ENCODE measurements at places on chromosomes 7 and 10. TPM values are rescaled to one million over a fixed set of nuclear protein-coding genes. Genes with fewer than 3 reads are reported as not detected.

Gene SFTPA1
- polyA plus RNA-seq = not detected

Gene ELMO1
- 53.1 TPM for polyA plus RNA-seq

Gene DLX6
- not detected for polyA plus RNA-seq

Gene SRGN
- 1,143 TPM for polyA plus RNA-seq

Gene TRPV6
- polyA plus RNA-seq = not detected

Gene MSMB
- polyA plus RNA-seq = not detected

Gene SDK1
- polyA plus RNA-seq = not detected

DNA sequence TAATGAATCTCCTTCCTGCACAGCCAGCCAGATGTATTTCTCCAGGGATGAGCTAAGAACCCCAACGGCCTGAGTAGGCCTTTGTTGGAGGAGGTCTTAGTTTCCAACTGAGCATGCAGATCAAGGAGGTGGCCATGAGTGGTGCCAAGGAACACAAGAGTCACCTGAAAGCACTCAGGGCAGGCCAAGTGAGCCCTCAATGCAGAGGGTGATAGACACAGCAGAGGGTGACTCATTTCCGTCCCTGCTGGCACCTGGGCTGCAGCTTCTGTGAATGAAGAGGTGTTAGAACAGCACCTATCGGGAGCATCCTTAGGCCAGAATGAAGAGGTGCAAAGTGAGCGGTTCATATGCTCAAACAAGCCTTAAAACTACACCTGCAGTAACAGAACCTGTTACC, 211.8 kb downstream of the FRMD4A start:
- DNase-seq = no peak
- no peaks in the 10 kb centered on the region for H3K4me1 ChIP-seq
- H3K27me3 ChIP-seq = no peaks in the 10 kb centered on the region

DNA sequence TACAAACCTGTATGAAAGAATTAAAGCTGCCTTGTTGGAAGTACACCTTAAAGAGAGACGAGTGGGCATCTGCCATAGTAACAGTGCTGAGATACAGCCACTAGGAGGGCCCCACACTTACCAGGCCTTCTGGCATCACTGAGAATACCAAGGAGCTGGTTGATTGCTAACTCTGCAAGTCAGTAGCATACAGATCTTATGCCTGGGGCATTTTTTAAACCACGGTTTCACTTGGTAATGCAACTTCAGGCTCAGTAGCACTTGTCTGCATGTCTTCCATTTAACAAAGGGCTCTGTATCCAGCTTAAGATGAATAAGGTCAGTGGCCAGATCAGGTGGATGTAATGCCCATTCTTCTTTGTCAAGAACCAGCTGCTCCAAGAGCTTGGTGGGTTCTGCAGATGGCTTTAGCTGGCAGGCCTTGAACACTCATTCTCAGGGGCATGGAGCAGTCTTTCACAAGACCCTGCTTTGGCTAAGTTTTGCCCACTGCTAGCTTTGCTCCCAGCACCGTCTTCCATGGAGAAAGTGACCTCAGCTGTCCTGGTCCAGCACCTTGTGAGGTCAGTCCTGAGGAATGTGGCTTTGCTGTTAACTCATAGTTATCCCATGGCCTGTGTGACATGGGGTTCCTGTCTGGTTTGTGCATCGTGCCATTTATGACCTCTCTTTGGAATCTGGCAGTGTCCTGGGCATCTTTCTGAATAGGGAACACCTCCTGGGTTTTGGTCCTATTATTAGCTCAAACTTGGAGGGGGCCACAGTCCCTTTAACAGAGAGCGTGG, 68.1 kb downstream of the BMPER start:
- no peak overlapping the region for H3K4me3 ChIP-seq
- no peak for DNase-seq
- no peaks in the 10 kb centered on the region for H3K36me3 ChIP-seq

- DNase-seq = no peak
- H3K27ac ChIP-seq = no peak overlapping the region
- H3K4me1 ChIP-seq = no peaks in the 10 kb centered on the region
- H3K36me3 ChIP-seq = no peaks in the 10 kb centered on the region
- no peak overlapping the region for H3K4me3 ChIP-seq
Observed at GRCh38 chr7:123641901-123642300, 13.8 kb upstream of the LMOD2 start.

DNA sequence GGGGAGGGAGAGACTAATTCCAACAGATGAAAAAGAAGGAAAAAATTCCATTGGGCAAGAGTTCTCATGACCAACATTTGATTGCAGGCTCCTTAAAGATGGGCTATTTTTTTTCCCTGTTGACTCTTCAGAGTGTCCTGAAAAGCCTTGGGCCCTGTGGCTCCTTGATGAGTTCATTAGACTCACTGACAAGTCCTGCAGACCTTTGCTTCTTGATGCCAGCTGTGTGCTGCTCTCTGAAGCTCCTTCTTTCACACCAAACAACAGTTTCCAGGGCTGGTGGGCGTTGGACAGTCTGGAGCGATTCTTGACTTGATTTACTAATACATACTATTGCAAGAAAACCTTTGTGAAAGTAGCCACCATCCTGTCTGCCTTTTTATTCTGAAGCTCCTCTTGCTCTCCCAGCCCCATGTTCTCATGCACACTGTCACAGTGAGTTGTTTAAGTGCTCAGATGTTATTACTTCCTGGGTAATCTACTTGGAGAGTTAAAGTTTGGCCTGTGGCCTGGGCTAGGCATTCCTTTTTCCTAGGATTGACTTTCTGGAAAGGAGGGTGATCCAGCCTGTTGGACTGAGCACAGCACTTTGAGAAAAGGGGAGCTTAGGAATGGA, 250.3 kb downstream of the PTEN start:
- H3K4me1 ChIP-seq = peaks cover 15% of the 10 kb centered on the region
- no peaks in the 10 kb centered on the region for H3K36me3 ChIP-seq
- peaks cover 2% of the 10 kb centered on the region for H3K27me3 ChIP-seq
- H3K27ac ChIP-seq = peak overlapping the region; percentile 21
- DNase-seq = no peak
- no peak overlapping the region for H3K4me3 ChIP-seq

DNA sequence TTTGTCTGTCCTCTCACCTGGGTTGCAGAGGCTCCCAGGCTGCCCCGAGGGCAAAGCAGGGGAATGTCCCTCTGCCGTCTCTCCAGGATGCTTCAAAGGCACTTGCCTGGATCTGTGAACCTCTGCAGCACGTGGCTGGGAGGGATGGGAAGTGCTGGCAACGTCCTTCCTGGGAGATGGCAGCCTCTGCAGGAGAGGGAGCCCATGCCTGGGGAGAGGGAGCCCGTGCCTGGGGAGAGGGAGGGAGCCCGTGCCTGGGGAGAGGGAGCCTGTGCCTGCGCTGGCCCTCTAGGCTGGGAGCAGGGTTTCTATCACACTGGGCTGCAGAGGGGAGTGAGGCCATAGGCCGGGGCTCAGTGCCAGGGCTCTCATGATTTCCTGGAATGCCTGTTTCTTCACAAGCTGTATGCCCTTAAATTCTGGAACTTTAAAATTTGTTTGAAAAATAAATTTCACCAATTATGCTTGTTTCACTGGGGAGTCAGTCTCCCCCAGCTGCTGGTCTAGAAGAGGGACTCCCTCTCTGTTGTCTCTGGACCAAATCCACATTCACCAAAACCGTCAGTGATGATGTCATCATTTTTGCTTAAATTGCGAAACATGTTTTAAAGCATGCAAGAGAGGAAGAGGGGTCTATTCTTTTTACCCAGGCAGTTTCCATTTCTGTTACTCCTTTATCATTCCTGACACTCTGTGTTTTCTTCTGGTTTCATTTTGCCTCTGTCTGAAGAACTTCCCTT, 135.7 kb downstream of the DNAJB6 start:
- no peak for DNase-seq
- peaks cover 4% of the 10 kb centered on the region for H3K36me3 ChIP-seq
- peaks cover 3% of the 10 kb centered on the region for H3K27me3 ChIP-seq

GRCh38 chr10:75718991-75719390, 287.6 kb downstream of the LRMDA start:
- no peak overlapping the region for H3K4me3 ChIP-seq
- no peaks in the 10 kb centered on the region for H3K36me3 ChIP-seq
- no peak overlapping the region for H3K27ac ChIP-seq

- no peak overlapping the region for H3K27ac ChIP-seq
- DNase-seq = no peak
- H3K4me3 ChIP-seq = no peak overlapping the region
Observed at GRCh38 chr7:75532639-75533038, 40.5 kb downstream of the SPDYE5 start.

DNA sequence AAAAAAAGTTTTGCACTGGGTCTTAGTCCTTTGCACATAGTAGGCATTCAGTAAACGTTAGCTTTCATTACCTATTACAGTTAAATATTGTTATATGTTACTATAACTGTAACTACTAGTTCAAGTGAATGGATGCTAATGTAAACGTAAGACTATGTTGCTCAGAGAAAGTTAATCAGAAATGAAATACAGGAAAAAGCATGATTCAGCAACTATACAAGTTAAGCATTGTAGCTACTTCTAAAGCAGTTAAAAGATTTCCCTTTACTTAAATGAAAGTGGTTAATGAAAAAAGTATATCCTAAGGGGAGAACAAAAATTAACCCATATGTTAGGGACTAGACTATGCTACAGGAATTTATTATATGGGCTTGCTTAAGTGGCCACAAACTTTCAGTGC, 121.2 kb downstream of the SKAP2 start:
- H3K4me1 ChIP-seq = peaks cover 7% of the 10 kb centered on the region
- no peaks in the 10 kb centered on the region for H3K27me3 ChIP-seq
- H3K4me3 ChIP-seq = no peak overlapping the region
- no peak for DNase-seq

- H3K27ac ChIP-seq = peak overlapping the region; percentile 99
- peaks cover 45% of the 10 kb centered on the region for H3K27me3 ChIP-seq
- peak overlapping the region; percentile 93 for H3K4me3 ChIP-seq
- H3K4me1 ChIP-seq = peaks cover 85% of the 10 kb centered on the region
- peak; percentile 92 for DNase-seq
Observed at GRCh38 chr10:69089638-69090599, 2.0 kb downstream of the SRGN start.

DNA sequence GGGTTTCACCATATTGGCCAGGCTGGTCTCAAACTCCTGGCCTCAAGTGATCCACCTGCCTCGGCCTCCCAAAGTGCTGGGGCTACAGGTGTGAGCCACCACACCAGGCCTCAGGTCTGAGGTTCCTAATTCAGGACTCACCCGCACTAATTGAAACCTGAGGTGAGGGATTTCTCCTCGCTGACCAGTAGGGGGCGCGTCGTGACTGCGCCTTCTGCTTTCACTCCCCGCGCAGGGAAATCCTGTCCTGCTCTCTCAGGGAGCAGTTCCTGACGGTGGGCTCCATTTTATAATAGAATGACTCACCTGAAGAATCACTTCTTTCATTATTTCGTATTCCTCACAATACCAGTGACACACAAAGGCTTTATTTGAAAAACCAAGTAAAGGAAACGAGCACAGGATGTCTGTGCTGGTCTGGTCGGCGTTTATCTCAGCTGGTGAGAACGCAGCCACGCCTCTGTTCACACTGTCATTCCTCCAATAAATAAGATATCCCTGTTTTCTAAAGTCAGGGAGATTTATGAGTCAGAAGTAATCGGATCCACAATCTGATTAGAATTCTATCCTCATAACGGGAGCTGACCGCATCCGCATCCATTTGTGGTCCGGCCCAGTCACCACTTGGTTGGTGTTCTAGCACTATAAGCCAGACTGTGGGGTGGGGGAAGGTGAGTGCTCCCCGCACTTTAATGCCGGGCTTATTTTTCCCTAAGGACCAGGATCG, 35.4 kb downstream of the BAG3 start:
- no peaks in the 10 kb centered on the region for H3K36me3 ChIP-seq
- peak; percentile 71 for DNase-seq
- peak overlapping the region; percentile 74 for H3K27ac ChIP-seq
- peaks cover 34% of the 10 kb centered on the region for H3K4me1 ChIP-seq
- peak overlapping the region; percentile 83 for H3K4me3 ChIP-seq
- H3K27me3 ChIP-seq = peaks cover 1% of the 10 kb centered on the region

- peaks cover 3% of the 10 kb centered on the region for H3K27me3 ChIP-seq
- H3K4me3 ChIP-seq = no peak overlapping the region
- no peak overlapping the region for H3K27ac ChIP-seq
- no peak for DNase-seq
- peaks cover 40% of the 10 kb centered on the region for H3K36me3 ChIP-seq
Observed at GRCh38 chr7:2965301-2965700, 78.4 kb downstream of the CARD11 start.

- H3K27ac ChIP-seq = no peak overlapping the region
- H3K36me3 ChIP-seq = no peaks in the 10 kb centered on the region
- H3K27me3 ChIP-seq = no peaks in the 10 kb centered on the region
- H3K4me3 ChIP-seq = no peak overlapping the region
- DNase-seq = no peak
- no peaks in the 10 kb centered on the region for H3K4me1 ChIP-seq
Observed at GRCh38 chr7:97418312-97418711, 300.8 kb downstream of the SDHAF3 start.

DNA sequence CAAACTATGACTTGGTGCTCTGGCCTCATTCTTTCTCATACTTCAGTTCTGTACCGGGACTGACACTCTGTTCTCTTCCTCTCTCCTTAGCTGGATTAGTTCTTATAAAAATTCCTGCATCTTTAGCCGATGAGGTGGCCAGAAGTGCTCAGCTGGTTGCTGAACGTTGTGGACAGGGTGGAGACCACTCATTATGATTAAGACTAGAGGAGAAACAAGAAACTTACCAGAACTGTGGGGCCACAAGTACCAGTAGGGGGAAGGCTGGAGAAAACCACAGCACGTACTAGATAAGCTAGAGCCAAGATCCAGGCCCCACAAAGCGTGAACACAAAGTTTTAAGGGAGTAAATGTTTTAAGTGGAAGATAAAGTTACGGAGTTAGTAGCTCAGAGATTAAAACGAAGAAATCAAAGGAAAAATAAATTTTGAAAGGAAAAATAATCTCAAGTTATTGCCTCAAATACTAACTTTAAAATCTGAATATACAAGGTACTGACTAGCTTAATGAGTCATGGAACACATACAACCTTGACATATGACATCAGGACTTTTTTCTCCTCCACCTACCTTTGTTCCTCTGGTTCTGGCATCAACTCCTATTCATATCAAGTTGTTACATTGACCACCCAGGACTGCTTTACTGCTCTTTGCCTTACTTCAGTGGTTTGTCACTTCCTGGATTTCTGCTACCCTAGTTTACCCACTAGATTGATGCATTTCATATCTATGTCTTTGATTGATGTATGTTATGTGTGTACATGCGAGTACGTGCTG, 469.0 kb downstream of the TFEC start:
- H3K36me3 ChIP-seq = no peaks in the 10 kb centered on the region
- peaks cover 4% of the 10 kb centered on the region for H3K27me3 ChIP-seq
- DNase-seq = no peak
- no peak overlapping the region for H3K4me3 ChIP-seq
- H3K4me1 ChIP-seq = no peaks in the 10 kb centered on the region

DNA sequence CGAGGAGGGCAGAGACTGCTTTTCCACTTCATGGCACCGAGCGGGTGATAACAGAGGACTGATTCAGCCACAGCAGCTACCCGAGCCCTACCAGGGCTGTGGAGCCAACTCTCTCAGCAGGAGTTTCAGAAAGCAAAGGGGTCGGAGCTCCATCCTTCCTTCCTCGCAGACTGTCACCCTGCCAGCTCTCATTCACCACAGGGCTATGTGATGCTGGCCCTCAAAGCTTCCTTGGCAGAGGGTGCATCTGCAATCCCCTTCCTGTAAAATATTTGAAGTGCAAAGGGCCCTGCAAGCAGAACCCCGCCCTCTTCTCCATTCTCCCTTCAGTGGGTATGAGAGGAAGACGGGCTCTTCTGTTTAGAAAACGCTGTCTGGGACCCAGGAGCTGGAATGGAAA, 105.3 kb upstream of the LYZL2 start:
- H3K27ac ChIP-seq = no peak overlapping the region
- no peaks in the 10 kb centered on the region for H3K4me1 ChIP-seq
- H3K27me3 ChIP-seq = no peaks in the 10 kb centered on the region
- no peaks in the 10 kb centered on the region for H3K36me3 ChIP-seq

GRCh38 chr10:99766302-99766681, 16.1 kb upstream of the ABCC2 start:
- DNase-seq = peak; percentile 65
- peaks cover 18% of the 10 kb centered on the region for H3K36me3 ChIP-seq
- peaks cover 20% of the 10 kb centered on the region for H3K4me1 ChIP-seq
- no peak overlapping the region for H3K4me3 ChIP-seq
- no peak overlapping the region for H3K27ac ChIP-seq
